ENCODE measurements at places on chromosomes 1 and 21.

GRCh38 chr1:206985162-206985749 is 15.0 kb upstream of the FCAMR start:
- DNase-seq: no peak

DNA sequence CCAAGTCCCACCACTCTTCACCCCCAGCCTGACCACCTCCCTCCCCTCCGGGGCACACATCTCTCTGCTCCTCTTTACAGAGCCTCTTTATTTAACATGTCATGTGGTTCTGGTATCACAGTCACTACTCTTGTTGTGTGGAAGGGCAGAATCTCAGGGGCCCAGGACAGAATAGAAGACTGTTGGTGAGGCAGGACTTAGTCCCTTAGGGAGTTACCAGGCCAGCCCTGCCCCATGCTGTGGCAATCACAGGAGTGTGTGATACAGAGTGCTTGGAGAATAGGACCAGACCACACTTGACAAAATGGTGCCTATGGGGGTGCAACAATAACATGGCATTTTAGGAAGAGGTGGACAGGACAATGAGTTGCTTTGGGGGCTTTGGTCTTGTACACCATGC is 43.0 kb upstream of the CRNN start:
- DNase-seq: no peak

- no peak for DNase-seq
These were observed 648.8 kb downstream of the NPHP4 start for GRCh38 chr1:5343256-5344020.

DNA sequence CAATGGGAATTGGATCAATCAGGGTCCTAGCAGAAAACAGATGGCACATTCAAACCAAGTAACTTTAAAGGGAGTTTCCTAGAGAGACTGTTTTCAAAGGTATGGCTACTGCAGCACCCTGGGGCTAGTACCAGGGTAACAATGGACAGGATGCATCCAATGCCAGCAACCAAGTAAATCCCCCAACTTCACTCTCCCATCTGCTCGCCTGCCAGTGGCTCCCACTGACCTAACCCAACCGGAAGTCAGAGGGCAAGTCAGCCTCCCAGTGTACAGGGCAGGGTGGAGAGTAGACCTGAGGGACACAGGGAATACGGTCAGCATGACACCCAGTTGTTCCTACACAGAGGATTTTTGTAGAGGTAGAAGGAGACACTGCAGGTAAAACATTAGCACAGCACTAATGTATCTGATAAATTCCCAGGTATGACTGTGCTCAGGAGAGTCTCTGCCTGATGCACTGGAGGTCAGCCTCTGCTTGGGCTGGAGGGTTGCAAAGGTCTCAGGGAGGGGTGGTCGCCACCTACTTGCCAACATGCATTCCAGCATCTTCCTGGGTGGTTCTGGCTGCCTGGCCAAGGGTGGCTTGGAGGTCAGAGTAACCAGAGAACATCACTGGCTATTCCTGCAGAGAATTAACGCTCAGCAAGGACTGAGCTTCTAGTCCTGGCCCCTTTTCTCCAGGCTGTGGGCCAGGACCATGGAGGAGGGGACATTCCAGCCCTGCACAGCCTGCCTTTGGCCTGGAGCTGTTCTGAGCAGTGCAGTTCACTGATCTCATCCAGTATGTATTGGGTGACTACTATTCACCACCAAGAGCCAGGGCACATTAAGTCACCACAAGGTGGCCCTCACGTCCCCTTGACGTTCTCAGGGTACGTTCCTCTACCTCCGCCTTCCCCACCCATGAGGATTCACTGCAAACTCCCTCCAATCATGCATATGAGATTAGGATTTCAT is 5.1 kb upstream of the GJA4 start:
- peak; percentile 18 for DNase-seq

- no peak for DNase-seq
These were observed 84.8 kb upstream of the GNG12 start for GRCh38 chr1:67918067-67918466.

- no peak for DNase-seq
These were observed 169.4 kb downstream of the ASTN1 start for GRCh38 chr1:176994931-176995596.

GRCh38 chr1:44222397-44223186 is 9.3 kb downstream of the DMAP1 start:
- DNase-seq: no peak

GRCh38 chr1:54463259-54464030 is 57.3 kb upstream of the SSBP3 start:
- no peak for DNase-seq

DNA sequence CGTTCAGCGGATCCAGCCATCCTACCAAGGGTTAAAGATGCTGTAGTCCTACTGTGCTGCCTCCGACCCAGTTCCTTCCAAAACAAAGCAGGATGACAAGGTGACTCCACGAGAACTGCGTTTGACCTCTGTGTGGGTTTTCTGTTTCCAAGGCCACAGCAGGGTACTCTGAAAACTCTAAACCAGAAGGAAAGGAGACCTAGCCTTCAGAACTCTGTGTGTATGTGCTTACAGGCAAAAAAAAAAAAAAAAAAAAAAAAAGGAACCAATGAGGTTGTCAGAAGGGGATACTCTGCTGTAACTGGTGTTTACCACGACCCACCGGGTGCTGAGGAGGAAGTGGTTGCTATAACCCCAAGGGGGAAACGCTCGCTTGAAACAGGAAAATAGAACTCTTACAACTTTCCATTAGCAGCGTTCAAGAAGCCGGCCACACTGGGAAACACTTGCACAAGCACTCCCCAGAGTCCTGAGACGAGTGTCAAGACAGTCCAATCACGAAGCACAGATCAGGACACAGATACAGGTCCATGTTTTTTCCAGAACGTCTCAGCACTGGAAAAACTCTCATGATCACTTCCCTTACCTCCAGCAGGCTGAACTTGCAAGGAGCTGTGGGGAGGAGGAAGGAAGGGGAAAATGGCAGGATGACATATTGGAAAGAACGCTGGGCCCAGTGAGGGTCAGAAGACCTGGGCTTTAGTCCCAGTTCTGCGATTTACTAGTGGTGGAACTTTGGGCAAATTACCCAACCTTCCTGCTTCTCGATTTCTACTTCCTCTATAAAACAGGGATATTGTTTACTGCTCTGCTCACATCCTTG is 64.0 kb downstream of the ITPKB start:
- no peak for DNase-seq

All from AG08395 (cell line).